ENCODE measurements at places on chromosomes 1 and 21.

DNA sequence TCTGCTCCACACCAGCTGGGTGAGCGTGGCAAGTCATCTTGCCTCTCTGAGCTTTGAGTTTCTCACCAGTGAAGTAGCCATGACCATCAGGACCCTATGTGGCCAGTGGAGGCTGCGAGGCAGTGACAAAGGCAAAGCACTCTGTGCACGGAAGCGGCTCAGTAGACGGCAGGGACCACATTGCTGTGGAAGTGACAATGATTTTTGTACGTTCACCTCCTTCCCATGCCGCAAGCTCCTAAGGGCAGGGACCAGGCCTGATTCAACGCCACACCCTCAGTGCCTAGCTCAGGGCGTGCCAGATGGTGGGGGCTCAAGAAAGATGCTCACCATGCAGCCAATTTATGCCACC, 210.5 kb downstream of the MATN1 start:
- DNase-seq, result no peak

GRCh38 chr21:44613386-44614155, 1.7 kb downstream of the KRTAP10-8 start:
- DNase-seq, result no peak

DNA sequence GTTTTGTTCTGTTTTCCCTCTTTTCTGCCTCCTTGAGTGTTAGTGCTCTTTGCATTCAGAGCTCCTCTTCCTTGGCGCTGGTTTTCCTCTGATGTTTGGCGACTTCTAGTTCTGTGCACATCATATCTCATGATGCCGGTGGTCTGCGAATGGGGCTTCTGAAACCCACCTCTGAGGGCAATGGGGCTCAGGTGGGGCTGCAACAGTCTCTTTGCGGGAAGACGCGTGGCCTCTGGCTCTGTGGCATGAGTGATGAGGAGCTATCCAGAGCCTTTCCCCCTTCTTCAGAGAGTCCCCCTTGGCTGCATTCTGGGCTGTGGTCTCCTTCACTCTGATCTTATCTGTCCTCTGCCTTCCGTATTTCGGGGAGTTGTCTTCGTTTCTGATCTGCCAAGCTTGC, 39.0 kb downstream of the TNFRSF8 start:
- DNase-seq, result no peak

- DNase-seq, result no peak
Measured at GRCh38 chr1:65359888-65360287, 50.5 kb downstream of the DNAJC6 start.

- DNase-seq, result no peak
Measured at GRCh38 chr1:13667691-13668090, 32.3 kb upstream of the PRDM2 start.

DNA sequence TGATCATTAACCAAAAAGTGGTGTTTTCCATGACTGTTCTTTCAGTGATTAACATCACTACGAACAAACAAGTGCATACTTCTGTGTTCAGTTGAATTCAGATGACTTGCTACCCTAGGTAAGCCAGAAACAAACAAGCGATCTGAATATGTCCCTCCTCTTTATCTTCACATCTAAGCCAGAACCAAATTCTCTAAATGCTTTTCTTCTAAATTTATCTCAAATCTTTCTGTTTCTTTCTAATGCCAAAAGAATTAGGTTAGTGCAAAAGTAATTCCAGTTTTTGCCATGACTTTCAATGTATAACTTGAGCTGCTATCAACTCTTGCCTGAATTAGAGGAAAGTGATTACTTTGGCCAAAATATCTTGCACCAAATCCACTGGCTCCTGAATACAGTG, 481.2 kb downstream of the COL11A1 start:
- DNase-seq, result no peak

DNA sequence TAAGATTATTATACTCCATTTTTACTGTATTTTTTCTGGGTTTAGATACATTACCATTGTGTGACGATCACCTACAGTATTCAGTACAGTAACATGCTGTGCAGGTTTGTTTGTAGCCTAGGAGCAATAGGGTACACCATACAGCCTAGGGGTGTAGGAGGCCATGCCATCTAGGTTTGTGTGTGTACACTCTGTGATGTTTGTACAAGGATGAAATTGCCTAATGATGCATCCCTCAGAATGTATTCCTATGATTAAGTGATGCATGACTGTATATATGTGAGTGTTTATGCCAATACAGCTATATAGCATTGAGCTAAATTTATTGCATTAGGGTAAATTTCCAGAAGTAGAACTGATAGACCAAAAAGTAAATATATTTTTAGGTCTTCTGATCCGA, 23.3 kb downstream of the TUFT1 start:
- DNase-seq, result no peak

DNA sequence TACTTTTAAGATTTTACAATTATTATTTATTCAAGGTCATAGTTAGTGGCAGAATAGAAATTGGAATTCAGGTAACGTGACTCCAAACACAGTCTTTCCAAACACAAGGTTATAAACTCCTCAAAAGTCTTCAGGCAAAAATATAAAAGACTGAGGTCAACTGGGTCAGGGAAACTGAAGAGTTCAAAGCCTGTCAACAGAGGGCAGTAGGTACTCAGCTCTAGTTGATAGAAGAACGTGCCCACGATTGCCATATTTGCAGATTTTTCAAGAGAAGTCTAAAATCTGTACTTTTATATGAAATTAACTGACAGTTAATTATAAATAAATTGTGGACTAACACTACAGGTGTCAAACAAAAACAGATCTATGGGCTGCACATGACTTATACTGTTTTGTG, 135.0 kb downstream of the LHX4 start:
- no peak for DNase-seq

DNA sequence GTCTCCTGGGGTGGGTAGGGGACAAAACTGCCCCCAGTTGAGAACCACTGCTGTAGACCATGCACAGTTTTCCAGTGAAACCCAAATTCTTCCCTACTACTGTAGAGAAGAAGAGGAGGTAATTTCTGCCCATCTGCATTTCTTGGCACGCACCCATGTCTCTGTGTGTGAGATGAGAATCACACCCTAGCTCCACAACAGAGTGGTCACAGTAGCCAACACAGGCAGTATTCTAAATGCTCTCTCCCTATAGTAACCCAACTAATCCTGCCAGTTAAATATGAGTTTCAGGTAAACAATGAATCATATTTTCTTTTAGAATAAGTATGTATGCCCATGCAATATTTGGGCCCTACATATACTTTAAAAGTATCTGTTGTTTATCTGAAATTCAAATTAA, 1.2 kb upstream of the CAPN2 start:
- DNase-seq, result no peak

GRCh38 chr1:67299296-67299695, 8.4 kb upstream of the IL12RB2 start:
- no peak for DNase-seq

GRCh38 chr1:3453891-3454810, at the start of gene ARHGEF16:
ARHGEF16 (plus strand) TSS chr1:3454665; CDS start chr1:3463085, 8,420 bp downstream.
- no peak for DNase-seq

DNA sequence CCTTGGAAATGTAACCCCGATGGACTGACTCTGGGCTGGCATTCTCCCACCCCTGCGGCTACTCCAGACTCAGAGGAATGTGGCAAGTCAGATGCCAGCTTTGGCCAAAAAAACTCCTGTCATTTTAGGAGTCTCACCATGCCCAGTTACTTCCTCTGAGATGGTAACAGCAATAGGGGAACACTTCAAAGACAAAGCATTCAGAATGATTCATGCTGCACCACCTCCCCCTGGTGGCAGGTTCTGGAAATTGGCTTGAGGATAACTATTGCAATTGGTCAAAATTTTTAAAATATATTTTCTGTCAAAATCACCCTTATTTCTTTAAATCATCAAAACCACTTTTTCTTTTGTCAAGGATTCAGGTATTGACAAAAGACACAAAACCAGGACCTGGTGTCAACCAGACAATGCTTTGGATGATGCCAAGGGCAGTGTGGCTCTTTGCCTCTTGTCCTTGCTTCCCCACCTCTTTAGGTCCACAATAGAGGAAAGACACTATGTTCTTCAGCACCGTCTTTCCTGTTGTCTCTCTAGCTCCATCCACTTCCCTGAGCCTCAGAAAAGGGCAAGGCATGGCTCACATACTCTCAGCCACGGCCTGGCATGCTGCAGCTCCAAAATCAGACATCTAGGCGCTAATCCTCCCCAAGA, 9.9 kb upstream of the CDCA8 start:
- DNase-seq, result peak; percentile 59

- no peak for DNase-seq
Measured at GRCh38 chr1:43272161-43272560, 2.4 kb downstream of the TMEM125 start.

DNA sequence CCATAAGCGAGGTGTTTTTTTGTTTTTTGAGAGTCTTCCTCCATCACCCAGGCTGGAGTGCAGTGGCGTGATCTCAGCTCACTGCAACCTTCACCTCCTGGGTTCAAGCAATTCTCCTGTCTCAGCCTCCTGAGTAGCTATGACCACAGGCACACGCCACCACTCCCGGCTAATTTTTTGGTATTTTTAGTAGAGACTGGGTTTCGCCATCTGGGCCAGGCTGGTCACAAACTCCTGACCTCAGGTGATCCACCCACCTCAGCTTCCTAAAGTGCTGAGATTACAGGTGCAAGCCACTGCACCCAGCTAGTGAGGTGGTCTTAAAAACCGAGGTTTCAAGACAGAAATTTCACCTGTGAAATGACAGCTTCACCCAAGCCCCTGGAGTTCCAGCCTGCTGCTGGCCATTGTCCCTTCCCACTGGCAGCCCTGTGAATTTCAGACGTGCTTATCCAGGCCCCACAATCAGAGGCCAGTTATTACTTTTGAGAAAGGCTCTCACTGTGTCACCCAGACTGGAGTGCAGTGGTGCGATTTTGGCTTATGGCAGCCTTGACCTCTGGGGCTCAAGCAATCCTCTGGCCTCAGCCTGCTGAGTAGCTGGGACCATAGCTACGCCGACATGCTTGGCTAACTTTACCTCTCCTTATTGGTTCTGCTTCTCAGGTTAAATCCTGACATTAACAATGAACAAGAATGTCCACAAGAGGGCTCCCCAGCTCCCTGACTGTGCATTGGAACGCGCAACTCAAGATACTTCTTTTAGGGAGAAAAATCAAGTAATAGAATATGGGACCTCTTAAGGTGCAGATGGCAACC, 19.4 kb downstream of the ENO1 start:
- no peak for DNase-seq

GRCh38 chr21:31358158-31358557, 14.1 kb upstream of the TIAM1 start:
- DNase-seq, result no peak

- DNase-seq, result no peak
Measured at GRCh38 chr1:220227393-220227792, 44.9 kb downstream of the RAB3GAP2 start.

DNA sequence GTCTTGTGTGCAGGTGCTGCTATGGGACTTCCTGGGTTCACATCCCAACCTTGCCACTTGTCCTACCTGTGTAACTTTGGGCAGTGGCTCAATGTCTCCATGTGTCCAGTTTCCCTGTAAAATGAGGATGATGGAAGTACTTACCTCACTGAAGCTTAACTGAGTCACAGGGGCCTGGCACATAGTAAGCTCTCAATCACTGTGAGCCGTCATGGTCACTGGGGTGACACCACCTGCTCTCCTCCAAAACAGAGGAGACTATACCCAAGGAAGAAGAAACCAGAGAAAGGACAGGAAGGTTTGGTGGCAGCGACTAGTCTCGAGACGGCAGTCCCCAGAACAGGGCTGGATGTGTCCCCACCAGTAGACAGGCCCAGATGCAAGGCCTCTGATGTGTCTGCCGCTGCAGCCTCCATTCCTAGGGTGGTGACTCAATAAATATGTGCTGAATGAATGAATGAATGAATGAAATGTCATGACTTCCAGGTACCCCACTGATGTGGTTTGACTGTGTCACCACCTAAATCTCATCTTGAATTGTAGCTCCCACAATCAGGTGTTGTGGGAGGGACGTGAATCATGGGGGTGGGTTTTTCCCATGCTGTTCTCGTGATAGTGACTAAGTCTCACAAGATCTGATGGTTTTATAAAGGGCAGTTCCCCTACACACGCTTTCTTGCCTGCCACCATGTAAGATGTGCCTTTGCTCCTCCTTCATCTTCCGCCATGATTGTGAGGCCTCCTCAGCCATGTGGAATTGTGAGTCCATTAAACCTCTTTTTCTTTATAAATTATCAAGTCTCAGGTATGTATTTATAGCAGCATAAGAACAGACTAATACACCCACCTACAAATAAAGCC, 13.0 kb upstream of the LRP8 start:
- peak; percentile 30 for DNase-seq

- no peak for DNase-seq
Measured at GRCh38 chr1:93813076-93813475, 65.9 kb downstream of the DNTTIP2 start.

All from stimulated activated CD4-positive, alpha-beta T cell treated with anti-CD3 and anti-CD28 coated beads, Interleukin-1b, Interleukin-23, amount 100 ng/mL, for 24 hours (primary cell).